Colonic mucosa (tissue), 4 donors: ENCODE measurements at places on chromosomes 3 and 15. TPM values are rescaled to one million over a fixed set of nuclear protein-coding genes. Genes with fewer than 3 reads are reported as not detected.

DNAJB8 gene
- total RNA-seq = not detected

DNA sequence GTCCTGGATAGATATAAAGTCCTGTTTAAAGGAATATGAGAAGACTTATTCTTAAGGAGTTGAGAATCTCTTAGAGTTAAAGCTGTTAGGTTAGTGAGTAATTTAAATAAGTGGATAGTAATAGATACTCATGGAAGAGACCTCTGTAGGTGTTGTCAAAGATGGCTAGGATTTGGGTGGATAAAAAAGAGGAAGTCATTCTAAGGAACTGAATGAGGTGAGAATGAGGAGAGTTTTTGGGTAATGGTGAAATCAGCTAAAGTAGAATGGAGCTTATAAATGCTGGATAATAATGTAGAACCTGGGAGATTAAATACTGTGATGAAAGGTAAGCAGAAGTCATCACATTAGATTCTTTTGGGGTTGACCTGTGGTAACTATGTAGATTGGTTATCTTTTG is 8.1 kb downstream of the ARIH1 start:
- no peaks in the 10 kb centered on the region for H3K27me3 ChIP-seq
- H3K4me3 ChIP-seq = no peak overlapping the region
- peaks cover under 1% of the 10 kb centered on the region for H3K4me1 ChIP-seq
- no peak overlapping the region for H3K27ac ChIP-seq
- no peak for DNase-seq

- no peaks in the 10 kb centered on the region for H3K36me3 ChIP-seq
- H3K27ac ChIP-seq = no peak overlapping the region
- no peaks in the 10 kb centered on the region for H3K27me3 ChIP-seq
- H3K4me3 ChIP-seq = no peak overlapping the region
- H3K4me1 ChIP-seq = no peaks in the 10 kb centered on the region
- DNase-seq = no peak
Observed at GRCh38 chr3:7960601-7961000, 541.0 kb upstream of the LMCD1 start.

DNA sequence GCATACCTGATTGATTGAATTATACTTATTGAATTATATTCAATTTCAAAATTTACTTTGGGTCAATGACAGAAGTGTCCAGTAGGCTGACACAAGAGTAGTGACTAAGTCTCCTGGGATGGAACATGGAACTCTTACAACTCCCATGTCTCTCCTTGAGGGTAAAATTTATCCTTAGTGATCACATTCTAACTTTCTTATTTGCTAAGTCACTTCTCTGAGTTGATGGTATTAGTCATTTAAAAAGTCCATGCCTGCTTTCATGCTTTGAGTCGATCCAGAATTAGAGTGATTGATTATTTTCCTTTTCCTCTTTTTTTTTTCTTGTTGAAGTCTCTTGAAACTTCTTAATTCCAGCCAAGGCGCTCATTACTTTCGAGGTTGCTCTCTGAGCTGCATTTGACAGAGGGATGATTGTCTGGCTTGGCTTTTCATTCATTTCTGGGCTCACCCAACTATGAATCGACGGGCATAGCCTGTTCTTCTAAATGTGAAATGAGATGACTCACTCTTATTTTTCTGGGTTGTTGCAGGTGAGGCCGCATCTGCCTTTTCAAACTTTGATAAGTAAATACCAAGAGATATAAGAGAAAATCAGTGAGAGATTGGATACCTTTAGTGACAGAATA is 34.9 kb downstream of the LRRC3B start:
- no peaks in the 10 kb centered on the region for H3K36me3 ChIP-seq
- H3K27ac ChIP-seq = no peak overlapping the region
- no peaks in the 10 kb centered on the region for H3K4me1 ChIP-seq

AMT gene
- 20.6 TPM for total RNA-seq

- no peaks in the 10 kb centered on the region for H3K4me1 ChIP-seq
- H3K36me3 ChIP-seq = no peaks in the 10 kb centered on the region
- H3K4me3 ChIP-seq = no peak overlapping the region
- DNase-seq = no peak
Observed at GRCh38 chr15:52559575-52559974, 9.3 kb downstream of the ARPP19 start.

DNA sequence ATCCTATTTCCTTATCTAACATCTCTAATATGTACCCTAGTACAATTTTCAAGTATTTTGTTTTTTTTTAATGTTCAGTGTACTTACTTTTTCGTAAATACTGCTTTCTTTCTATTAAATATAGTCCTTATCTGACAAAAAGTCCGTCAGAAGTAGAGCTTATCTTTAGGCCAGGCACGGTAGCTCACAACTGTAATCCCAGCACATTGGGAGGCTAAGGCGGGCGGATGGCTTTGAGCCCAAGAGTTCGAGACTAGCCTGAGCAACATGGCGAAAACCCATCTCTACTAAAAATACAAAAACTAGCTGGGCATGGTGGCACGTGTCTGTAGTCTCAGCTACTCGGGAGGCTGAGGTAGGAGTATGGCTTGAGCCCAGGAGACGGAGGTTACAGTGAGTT is 41.1 kb downstream of the USP3 start:
- no peak overlapping the region for H3K4me3 ChIP-seq
- H3K27ac ChIP-seq = no peak overlapping the region
- no peaks in the 10 kb centered on the region for H3K4me1 ChIP-seq
- no peaks in the 10 kb centered on the region for H3K27me3 ChIP-seq

- no peaks in the 10 kb centered on the region for H3K27me3 ChIP-seq
- H3K27ac ChIP-seq = no peak overlapping the region
- peaks cover 6% of the 10 kb centered on the region for H3K4me1 ChIP-seq
- no peak overlapping the region for H3K4me3 ChIP-seq
- H3K36me3 ChIP-seq = no peaks in the 10 kb centered on the region
Observed at GRCh38 chr3:188362405-188362831, 208.5 kb downstream of the LPP start.

DNA sequence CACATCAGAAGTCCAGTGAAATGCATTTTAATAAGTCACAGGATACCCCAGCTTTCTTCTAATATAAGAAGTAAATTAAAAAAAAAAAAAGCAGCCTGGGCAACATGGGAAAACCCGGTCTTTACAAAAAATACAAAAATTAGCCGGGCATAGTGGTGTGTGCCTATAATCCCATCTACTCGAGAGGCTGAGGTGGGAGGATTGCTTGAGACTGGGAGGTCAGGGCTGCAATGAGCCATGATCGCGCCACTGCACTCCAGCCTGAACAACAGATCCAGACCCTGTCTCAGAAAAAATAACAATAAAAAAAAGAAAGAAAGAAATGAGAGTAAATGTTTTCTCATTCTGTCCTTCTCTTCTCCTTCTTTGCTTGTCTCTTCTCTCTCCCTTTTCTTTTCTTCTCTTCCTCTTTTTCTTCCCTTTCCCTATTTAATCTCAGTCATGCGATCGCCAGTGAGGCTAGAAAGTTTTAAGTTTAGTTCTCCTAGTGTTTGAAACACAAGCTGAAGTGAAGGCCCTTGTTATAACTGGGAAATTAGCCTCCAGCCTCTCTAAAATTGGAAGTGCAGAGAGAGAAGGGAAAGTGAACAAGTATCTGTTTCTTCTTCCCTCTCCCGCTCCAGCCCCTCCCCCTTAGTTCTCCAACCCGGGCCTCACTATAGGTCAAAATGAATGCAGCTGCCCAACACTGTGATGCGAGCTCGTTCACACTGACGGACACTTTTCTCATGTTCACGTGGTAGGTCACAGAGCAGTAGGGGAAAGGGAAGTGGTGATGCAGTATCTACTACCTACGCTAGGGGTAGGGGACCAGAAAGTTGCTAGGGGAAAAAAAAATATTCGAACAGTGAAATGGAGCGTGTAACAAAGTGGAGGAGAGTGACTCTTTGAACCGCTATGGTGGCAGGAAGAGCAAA is 23.5 kb upstream of the TSC22D2 start:
- no peak for DNase-seq
- no peaks in the 10 kb centered on the region for H3K27me3 ChIP-seq
- no peak overlapping the region for H3K4me3 ChIP-seq
- H3K36me3 ChIP-seq = no peaks in the 10 kb centered on the region

- no peak overlapping the region for H3K27ac ChIP-seq
- H3K27me3 ChIP-seq = peaks cover 14% of the 10 kb centered on the region
- no peak for DNase-seq
- no peaks in the 10 kb centered on the region for H3K36me3 ChIP-seq
Observed at GRCh38 chr3:126267976-126268615, 87.7 kb upstream of the ALDH1L1 start.

GRCh38 chr3:167084545-167084944 is 295.6 kb downstream of the ZBBX start:
- DNase-seq = no peak
- no peak overlapping the region for H3K4me3 ChIP-seq
- no peaks in the 10 kb centered on the region for H3K4me1 ChIP-seq
- no peaks in the 10 kb centered on the region for H3K27me3 ChIP-seq
- H3K27ac ChIP-seq = no peak overlapping the region

HRG gene
- not detected for total RNA-seq

GPR156 gene
- total RNA-seq = not detected

GRCh38 chr3:11624161-11624560 is 19.6 kb downstream of the VGLL4 start:
- no peak for DNase-seq
- H3K27ac ChIP-seq = no peak overlapping the region
- no peaks in the 10 kb centered on the region for H3K27me3 ChIP-seq
- H3K4me3 ChIP-seq = no peak overlapping the region

- no peaks in the 10 kb centered on the region for H3K4me1 ChIP-seq
- no peaks in the 10 kb centered on the region for H3K36me3 ChIP-seq
- H3K27me3 ChIP-seq = no peaks in the 10 kb centered on the region
Observed at GRCh38 chr15:59420108-59420507, 17.9 kb upstream of the FAM81A start.

DNA sequence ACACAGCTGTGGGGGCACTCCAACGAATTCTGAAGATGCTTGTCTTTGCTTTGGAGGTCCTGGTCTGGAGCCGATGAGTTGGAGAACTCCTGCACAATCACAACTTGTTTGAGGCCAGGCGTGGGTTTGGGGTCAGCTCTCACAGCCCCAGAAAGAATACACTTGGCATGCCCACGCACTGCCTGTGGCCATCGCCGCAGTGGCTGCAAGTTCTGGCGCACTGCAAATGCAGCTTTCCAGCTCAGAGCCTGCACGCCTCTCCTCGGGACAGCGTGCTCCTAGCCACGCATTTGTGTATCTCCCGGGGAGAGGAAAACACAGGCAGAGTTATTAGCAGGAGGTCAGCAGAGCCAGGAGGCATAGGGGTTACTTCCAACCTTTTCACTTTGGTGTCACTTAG is 282.7 kb downstream of the ADAMTS17 start:
- no peaks in the 10 kb centered on the region for H3K27me3 ChIP-seq
- no peaks in the 10 kb centered on the region for H3K4me1 ChIP-seq
- H3K4me3 ChIP-seq = no peak overlapping the region
- H3K36me3 ChIP-seq = no peaks in the 10 kb centered on the region
- no peak for DNase-seq
- no peak overlapping the region for H3K27ac ChIP-seq

RGMA gene
- 12.4 TPM for total RNA-seq

JMJD7 gene
- 11.8 TPM for total RNA-seq
